ENCODE measurements at places on chromosomes 1 and 21.

DNA sequence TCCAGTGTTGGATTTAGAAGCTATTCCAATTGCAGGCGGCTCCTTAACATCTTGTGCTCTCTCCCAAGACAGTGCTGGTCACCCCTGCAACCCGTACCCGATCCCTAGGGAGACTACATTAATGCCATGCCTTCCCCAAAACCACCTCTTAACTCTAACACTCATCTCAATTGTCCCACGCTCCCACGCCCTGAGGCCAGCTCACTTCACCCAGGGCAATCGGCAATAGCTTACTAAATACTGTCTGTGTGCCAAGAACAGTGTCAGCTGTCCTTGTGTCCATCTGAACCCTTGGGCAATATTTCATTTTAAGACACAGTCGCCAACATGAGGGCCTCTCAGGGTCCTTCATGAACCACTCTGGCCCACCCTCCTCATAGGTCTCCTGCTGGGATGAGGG is 13.9 kb downstream of the C1orf198 start:
- DNase-seq = no peak

DNA sequence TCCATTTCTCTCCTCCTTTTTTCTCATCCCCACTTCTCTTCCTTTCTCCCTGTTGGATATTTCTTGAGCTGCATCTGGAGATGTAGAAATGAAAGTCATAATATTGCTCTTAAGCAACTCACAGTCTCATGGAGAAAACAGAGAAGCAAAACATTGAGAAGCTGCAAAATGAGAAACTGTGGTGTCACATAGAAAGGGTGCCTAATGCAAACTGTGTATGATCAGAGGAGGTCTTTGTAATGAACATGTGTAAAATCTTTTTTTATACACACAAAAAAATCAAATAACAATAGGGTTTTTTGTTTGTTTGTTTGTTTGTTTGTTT is 11.8 kb upstream of the SLAMF7 start:
- no peak for DNase-seq

DNA sequence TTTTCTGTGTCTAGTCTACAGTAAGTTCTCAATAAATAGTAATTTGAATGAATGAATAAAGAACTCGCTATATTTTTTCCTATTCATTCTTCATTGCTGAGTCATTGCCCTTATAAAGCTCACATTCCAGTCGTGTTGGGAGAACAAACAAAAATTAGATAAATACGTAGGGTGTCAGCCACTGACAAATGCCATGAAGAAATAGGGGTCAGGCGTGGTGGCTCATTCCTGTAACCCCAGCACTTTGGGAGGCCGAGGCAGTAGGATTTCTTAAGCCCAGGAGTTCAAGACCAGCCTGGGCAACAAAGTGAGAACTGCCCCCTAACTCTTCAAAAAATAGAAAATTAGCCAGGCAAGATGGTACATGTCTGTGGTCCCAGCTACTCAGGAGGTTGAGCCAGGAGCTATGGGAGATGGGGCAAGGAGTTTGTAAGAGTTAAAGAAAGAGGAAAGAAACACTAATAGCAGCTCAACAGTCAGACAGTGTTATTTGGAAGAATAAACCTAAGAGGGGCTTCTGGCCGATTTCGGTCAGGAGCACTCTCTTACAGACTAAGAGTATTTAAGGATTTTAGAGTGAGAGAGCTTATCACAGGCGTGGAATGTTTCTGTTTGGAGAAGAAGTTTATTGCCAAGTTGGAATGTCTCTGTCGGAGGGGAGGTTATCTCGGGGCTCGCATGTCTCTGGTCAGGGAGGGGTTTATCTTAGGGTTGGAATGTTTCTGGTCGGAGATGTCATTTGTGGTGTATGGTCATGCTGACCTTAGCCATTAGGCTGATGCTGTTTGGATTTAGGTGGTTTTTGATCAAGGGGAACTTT is 1.8 kb upstream of the CHML start:
- no peak for DNase-seq

- no peak for DNase-seq
Measured at GRCh38 chr1:45429561-45430159, 61.3 kb downstream of the TESK2 start.

DNA sequence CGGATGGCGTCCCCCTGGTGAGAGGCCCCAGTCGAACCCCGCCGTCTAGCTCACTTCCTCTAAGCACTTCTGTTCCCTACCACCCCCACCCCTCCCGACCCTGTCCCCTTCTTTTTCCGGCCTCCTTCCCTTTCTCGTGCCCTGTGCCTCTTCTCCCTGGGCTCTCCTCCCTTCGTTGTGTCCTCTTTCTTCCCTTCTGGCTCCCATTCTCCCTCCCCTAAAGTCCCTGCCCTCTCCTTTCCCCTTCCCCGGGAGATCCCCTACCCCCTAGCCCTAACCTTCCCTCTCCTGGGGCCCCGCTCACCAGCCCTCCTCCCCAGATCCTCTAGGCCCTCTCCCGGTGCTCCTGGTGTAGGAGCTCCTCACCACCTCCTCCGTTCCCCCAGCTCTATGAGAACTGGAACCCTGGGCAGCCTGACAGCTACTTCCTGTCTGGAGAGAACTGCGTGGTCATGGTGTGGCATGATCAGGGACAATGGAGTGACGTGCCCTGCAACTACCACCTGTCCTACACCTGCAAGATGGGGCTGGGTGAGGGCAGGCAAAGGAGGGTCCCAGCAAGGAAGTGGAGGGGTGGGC is 15.9 kb downstream of the BCAN start:
- DNase-seq = peak; percentile 89

GRCh38 chr1:236516929-236517704 is 6.7 kb upstream of the LGALS8 start:
- peak; percentile 15 for DNase-seq

DNA sequence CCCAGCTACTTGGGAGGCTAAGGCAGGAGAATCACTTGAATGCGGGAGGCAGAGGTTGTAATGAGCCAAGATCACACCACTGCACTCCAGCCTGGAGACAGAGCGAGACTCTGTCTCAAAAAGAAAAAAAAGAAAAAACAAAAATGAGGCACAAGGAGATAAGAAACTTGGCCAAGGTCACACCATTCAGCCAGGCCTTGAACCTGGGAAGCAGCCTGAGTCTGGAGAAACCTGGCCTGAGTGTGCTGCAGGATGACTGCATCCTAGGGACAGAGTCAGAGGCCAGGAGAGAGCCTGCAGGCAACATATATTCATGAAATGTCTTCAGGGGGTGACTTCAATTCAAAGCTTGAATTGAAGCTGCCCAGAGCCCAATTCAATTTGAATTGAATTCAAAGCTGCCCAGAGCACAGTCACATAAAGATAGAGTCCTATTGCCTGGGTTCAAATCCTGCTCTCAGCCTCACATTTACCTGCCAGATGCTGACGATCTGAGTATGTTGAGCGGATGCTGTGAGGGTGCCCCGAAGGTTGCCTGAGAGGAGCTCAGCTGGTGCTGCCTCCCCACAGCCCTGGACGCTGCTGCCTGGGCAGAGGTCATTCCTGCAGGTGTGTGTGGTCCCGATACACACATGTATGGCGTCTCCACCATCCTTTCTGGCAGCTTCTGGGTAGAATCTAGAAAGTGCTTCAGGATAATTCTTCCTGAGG is 307.7 kb downstream of the AJAP1 start:
- DNase-seq = no peak

Data from SHP77 (cell line).